Nephron progenitor cell (in vitro differentiated cells): ENCODE measurements at places on chromosomes 6 and 20.
A peak's percentile ranks its signal among the peaks of the same experiment; 100 is the strongest.

- DNase-seq = no peak
- H3K27ac ChIP-seq = no peak overlapping the region
- H3K4me1 ChIP-seq = peaks cover 39% of the 10 kb centered on the region
- no peak overlapping the region for H3K4me3 ChIP-seq
These were observed 183.9 kb upstream of the JARID2 start for GRCh38 chr6:15061908-15062515.

DNA sequence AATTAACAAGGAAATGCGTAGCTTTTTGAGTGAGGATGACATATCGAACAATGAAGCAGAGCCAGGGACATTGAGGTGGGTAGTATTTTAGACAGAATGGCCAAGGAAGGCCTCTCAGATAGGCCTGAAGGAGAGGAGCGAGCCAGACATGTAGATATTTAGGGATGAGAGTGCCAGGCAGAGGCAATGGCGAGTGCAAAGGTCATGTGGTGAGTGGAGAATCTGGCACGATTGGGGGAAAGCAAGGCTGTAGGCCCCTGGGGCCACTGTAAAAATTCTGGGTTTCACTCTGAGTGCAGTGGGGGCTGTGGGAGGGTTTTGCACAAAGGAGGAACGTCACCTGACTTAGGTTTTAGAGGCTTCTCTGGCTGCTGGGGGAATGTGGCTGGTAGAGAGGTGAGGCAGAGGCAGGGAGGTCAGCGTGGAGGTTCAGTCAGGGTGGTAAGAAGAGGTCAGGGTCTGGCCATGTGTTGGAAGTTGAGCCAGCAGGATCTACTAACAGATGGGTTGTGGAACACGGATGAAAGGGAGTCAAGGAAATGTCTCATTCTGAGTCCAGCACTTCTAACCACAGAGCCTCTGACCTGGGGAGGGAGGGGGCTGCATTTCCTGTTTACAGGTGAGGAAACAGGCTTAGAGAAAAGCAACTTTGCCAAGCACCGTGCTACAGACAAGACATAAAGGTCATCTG is 11.3 kb downstream of the SIRPA start:
- DNase-seq = no peak
- no peak overlapping the region for H3K27ac ChIP-seq
- peaks cover 5% of the 10 kb centered on the region for H3K27me3 ChIP-seq
- H3K4me1 ChIP-seq = peaks cover 34% of the 10 kb centered on the region

GRCh38 chr6:157099912-157100593 is 223.3 kb downstream of the TMEM242 start:
- H3K27ac ChIP-seq = no peak overlapping the region
- H3K36me3 ChIP-seq = peaks cover 51% of the 10 kb centered on the region
- peaks cover 17% of the 10 kb centered on the region for H3K4me1 ChIP-seq
- H3K4me3 ChIP-seq = no peak overlapping the region
- no peak for DNase-seq
- H3K27me3 ChIP-seq = no peaks in the 10 kb centered on the region

DNA sequence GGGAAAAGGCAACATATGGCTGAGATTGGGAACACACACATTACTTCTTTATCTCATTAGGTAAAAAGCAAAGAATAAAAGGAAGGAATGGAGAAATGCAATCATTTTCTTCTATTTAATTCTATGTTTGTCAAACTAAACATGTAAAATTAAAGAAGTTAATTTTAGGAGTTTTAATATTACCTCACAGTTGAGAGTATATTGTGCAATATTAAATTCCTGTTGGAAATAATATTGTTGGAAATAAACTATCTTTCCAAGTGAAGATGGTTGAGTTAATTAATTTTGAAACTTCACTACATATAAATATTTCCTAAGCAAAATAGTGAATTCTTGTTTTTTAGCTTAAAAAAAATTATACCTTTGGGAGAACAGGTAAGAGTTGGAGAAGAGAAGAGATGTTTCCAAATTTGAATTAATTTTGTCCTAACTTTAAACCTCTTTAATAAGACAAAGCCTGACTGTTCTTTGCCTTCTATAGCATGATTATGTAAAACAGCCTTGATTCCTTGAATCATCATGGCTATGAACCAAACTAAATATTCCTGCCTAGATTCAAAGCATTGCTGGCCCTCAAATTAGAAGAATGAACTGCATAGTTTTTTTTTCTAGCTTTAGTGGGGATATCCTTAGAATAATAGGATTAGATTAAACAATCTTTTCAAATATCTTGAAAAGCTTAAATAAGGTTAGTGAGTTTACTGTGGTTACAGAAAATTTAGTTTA is 1349.1 kb upstream of the ADGRB3 start:
- H3K4me1 ChIP-seq = no peaks in the 10 kb centered on the region
- H3K4me3 ChIP-seq = no peak overlapping the region
- DNase-seq = no peak
- no peak overlapping the region for H3K27ac ChIP-seq
- H3K36me3 ChIP-seq = no peaks in the 10 kb centered on the region

- peaks cover 27% of the 10 kb centered on the region for H3K36me3 ChIP-seq
- peaks cover 6% of the 10 kb centered on the region for H3K27me3 ChIP-seq
- H3K27ac ChIP-seq = peak overlapping the region; percentile 96
- no peak for DNase-seq
- H3K4me3 ChIP-seq = peak overlapping the region; percentile 100
These were observed 589 bp upstream of the PDCD2 start for GRCh38 chr6:170584954-170585498.

DNA sequence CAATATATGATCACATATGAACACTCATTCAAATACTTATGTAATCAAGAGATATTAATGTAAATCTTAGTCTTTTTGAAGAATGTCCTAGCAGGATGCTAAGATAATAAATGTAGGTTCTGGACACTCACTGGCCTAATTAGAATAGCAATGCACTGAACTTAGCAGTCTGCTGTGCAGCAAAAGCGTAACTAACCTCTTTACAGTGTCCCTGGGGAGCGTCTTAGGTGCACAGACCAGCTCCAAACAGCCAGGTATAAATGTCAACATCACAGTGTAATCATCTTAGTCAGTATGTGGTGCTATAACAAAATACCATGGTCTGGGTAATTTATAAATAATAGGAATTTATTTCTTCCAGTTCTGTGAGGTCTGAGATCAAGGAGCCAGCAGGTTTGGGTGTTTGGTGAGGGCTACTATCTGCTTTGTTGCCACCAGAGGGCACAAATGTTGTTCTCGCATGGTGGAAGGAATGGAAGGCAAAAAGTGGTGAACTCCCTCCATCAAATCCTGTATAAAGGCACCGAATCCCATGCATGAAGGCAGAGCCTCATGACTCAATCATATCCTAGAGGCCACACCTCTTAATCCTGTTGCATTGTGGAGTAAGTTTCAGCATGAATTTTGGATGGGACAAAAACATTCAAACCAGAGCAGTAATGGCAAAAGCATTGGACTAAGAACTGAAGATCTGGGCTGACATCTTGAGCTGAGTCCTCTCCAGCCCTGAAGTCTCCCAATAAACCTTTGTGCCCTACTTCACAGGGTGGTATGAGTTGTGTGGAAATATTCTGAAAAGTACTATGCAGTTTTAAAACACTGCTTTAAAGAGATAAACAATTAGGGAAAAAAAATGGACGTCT is 41.8 kb upstream of the FOXO3 start:
- H3K27me3 ChIP-seq = peaks cover 2% of the 10 kb centered on the region
- no peak for DNase-seq

DNA sequence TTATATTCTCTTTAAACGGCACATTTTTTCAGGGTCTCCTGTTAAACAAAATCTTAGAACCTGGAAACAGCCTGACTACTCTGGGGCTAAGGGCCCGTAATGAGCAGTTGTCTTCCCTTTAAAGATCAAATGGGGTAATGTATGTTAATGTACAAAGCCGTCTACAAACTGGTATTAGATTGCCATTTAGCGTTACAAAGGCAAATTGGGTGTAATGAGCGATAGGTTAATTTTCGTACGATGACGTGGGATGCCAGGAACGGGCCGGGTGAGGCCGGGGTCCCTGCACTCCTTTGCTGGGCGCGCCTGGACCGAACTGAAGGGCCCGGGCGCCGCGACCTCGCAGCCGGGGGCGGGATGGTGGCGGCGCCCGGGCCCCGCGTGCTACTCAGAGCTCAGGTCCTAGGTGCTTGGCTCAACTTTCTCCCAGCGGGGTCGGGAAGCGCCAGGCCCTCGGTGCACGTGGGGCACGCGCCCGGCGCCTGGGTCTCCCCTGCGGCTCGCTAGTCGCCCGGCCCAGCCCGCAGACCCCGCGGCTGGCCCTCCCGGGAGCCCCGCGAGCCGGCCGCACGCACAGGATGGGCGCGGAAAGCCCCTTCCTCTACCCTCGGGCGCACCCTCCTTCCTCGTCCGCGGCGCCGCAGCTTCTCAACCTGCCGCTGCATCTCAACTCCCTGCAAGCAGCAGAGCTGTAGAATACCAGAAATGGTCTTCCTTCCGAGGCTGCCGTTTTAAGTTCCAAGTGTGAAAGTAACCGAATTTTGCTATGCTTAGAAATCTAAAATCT is 5.9 kb downstream of the NKX2-4 start:
- no peak overlapping the region for H3K27ac ChIP-seq
- H3K4me1 ChIP-seq = peaks cover 10% of the 10 kb centered on the region
- peak; percentile 56 for DNase-seq
- H3K4me3 ChIP-seq = peak overlapping the region; percentile 70
- H3K27me3 ChIP-seq = peaks cover 72% of the 10 kb centered on the region

DNA sequence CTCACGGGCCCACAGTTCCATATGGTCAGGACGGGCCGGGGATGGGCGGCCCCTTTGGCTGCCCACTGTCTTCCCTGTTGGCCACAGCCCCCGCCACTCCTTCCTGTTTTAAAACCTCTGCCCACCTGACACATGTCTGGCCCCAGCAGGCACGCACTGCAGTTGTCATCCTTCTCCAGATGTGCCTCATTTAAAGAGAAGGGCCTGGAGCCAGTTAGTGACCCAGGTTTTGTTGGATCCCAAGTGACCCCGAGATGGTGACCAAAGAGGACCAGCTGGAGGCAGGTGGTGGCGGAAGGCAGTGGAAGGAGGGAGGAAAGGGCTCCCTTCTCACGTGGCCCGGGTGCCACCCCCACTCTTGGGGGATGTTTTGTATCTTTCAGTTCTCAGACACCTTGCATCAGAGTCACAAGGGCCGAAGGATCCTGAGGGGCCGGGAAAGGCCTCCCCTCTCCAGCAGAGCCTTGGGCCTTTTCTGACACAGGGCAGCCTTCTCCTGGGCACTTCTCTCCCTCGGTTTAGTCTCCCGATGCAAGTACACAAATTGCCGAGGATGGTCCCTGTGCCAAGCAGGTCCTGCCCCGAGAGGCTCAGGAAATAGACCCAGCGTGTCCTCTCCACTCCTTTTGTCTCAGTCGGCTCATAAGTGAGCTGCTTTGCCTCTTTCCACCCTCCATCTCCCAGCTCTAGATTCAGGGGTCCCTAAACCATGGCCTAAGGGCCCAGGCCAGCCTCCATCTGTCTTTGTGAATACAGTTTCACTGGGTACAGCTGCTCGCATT is 117.6 kb downstream of the SULF2 start:
- H3K4me3 ChIP-seq = no peak overlapping the region
- no peak overlapping the region for H3K27ac ChIP-seq
- no peak for DNase-seq
- H3K4me1 ChIP-seq = peaks cover 24% of the 10 kb centered on the region

DNA sequence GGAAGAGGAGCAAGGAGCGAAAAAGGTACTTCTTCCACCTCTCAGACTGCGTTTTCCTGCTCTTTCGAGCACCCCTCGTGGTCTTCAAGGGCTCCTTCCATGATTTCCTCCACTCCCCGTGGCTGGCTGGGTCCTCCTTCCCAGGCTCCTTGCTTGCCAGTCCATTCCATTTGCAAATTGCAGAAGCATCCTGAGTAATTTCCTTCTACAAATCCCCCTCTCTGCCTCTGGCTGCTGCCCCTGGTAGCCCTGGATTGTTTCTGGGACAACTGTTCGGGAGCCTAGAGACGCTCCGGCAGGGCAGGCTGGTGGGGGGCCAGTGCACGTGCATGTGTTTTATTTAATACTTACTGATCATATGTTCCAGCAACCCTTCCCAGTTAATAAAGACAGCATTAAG is 173.1 kb downstream of the ZMYND8 start:
- no peaks in the 10 kb centered on the region for H3K27me3 ChIP-seq
- no peak overlapping the region for H3K4me3 ChIP-seq

GRCh38 chr6:71642120-71642519 is 244.2 kb upstream of the RIMS1 start:
- no peak overlapping the region for H3K27ac ChIP-seq
- H3K4me3 ChIP-seq = no peak overlapping the region
- H3K4me1 ChIP-seq = no peaks in the 10 kb centered on the region
- H3K36me3 ChIP-seq = peaks cover 5% of the 10 kb centered on the region
